Colonic mucosa (tissue), 4 donors: ENCODE measurements at places on chromosomes 13 and 19. TPM values are rescaled to one million over a fixed set of nuclear protein-coding genes. Genes with fewer than 3 reads are reported as not detected.
A peak's percentile ranks its signal among the peaks of the same experiment; 100 is the strongest.

The FAM83E gene
- total RNA-seq = 150 TPM

GRCh38 chr13:54078271-54078870 lies 1049.8 kb downstream of the OLFM4 start:
- no peak for DNase-seq
- H3K4me1 ChIP-seq = no peaks in the 10 kb centered on the region
- H3K27me3 ChIP-seq = no peaks in the 10 kb centered on the region
- no peak overlapping the region for H3K4me3 ChIP-seq
- H3K36me3 ChIP-seq = no peaks in the 10 kb centered on the region

The SMAD9 gene
- total RNA-seq = 7.8 TPM

The IGSF23 gene
- total RNA-seq = not detected

DNA sequence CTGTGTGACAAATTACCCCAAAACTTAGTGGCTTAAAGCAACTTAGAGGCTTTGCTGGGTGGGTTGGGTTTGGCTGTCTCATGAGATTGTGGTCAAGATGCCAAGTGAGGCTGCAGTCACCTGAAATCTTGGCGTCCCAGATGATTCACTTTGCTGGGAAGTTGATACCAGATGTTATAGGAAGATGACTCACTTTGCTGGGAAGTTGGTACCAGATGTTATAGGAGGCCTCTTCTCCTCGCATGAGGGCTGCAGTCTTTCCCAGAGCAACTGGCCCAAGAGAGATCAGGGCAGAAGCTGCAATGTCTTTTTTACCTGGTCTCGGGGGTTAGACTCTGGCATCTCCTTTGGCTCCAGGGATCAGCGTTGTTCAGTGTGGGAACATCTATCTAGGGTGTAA lies 16.8 kb downstream of the TEX29 start:
- no peaks in the 10 kb centered on the region for H3K4me1 ChIP-seq
- no peak for DNase-seq

DNA sequence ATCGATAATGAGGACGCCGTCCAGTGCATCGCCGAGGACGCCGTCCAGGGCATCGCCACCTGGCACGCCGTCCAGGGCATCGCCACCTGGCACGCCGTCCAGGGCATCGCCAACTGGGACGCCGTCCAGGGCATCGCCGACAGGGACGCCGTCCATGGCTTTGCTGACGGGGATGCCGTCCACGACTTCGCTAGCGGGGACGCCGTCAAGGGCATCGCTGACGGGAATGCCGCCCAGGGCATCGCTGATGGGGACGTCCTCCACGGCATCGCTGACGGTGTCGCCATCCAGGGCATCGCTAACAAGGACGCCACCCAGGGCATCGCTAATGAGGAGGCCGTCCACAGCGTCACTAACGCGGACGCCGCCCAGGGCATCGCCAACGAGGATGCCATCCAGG lies 946.5 kb downstream of the TUBA3C start:
- no peaks in the 10 kb centered on the region for H3K36me3 ChIP-seq
- DNase-seq = no peak

- no peak for DNase-seq
- no peaks in the 10 kb centered on the region for H3K36me3 ChIP-seq
- no peak overlapping the region for H3K27ac ChIP-seq
- no peak overlapping the region for H3K4me3 ChIP-seq
- no peaks in the 10 kb centered on the region for H3K27me3 ChIP-seq
- H3K4me1 ChIP-seq = peaks cover 3% of the 10 kb centered on the region
These were observed 828 bp upstream of the PBX4 start for GRCh38 chr19:19619181-19619848.

GRCh38 chr13:93296584-93296983 lies 70.0 kb downstream of the GPC6 start:
- H3K36me3 ChIP-seq = no peaks in the 10 kb centered on the region
- H3K27me3 ChIP-seq = no peaks in the 10 kb centered on the region
- H3K4me3 ChIP-seq = no peak overlapping the region
- no peaks in the 10 kb centered on the region for H3K4me1 ChIP-seq
- DNase-seq = no peak

GRCh38 chr13:40126306-40127085 lies 471.0 kb downstream of the COG6 start:
- no peaks in the 10 kb centered on the region for H3K4me1 ChIP-seq
- no peak for DNase-seq
- no peaks in the 10 kb centered on the region for H3K36me3 ChIP-seq
- no peak overlapping the region for H3K27ac ChIP-seq
- no peaks in the 10 kb centered on the region for H3K27me3 ChIP-seq
- no peak overlapping the region for H3K4me3 ChIP-seq

GRCh38 chr19:40752257-40752781 lies 1.3 kb downstream of the SNRPA start:
- H3K27ac ChIP-seq = peak overlapping the region; percentile 88
- H3K36me3 ChIP-seq = no peaks in the 10 kb centered on the region
- H3K4me1 ChIP-seq = peaks cover 14% of the 10 kb centered on the region
- H3K4me3 ChIP-seq = peak overlapping the region; percentile 51

GRCh38 chr13:105207572-105208293 lies 1327.7 kb downstream of the EFNB2 start:
- H3K4me1 ChIP-seq = no peaks in the 10 kb centered on the region
- H3K4me3 ChIP-seq = no peak overlapping the region
- H3K36me3 ChIP-seq = no peaks in the 10 kb centered on the region
- H3K27me3 ChIP-seq = no peaks in the 10 kb centered on the region

GRCh38 chr19:39847525-39847924 lies 1.3 kb upstream of the FBL start:
- DNase-seq = no peak
- H3K27me3 ChIP-seq = no peaks in the 10 kb centered on the region
- peaks cover 13% of the 10 kb centered on the region for H3K4me1 ChIP-seq
- no peak overlapping the region for H3K27ac ChIP-seq

The OR1M1 gene
- not detected for total RNA-seq

- no peaks in the 10 kb centered on the region for H3K4me1 ChIP-seq
- H3K27me3 ChIP-seq = no peaks in the 10 kb centered on the region
- no peak overlapping the region for H3K4me3 ChIP-seq
These were observed 317.0 kb downstream of the ENOX1 start for GRCh38 chr13:43469791-43470190.

- H3K4me3 ChIP-seq = no peak overlapping the region
- DNase-seq = peak; percentile 31
- no peaks in the 10 kb centered on the region for H3K36me3 ChIP-seq
- no peak overlapping the region for H3K27ac ChIP-seq
These were observed 394.3 kb downstream of the FOXO1 start for GRCh38 chr13:40271931-40272775.

DNA sequence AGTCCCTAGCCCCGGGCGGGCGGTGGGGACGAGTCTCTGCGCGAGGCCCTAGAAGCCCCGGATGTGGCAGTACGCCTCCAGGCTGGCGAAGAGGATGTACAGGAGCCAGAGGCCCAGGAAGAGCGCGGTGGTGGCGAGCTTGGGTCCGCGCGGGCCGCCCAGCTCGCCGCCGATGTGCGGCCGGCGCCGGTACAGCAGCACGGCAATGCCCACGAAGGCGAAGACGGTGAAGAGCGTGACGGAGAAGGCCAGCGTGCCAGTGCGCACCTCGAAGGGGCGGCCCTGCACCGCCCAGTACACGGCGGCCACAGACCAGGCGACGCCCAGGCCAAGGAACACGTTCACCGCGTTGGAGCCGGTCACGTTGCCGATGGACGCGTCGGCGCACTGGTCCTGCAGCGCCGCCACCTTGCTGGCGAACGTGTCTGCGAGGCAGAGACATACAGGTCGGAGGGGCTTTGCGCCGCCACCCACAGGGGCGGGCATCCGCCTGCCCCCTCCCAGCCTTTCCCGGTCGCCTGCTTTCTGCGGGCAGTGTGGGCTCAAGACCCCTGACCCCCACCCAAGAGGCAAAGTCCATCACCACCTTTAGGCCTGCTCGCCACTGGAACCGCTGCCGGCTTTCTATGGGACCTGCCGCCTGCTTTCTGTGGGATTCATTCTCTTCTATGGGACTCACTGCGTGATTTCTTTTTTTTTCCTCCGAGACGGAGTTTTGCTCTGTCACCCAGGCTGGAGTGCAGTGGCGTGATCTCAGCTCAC lies 10.9 kb upstream of the MEIS3 start:
- H3K36me3 ChIP-seq = no peaks in the 10 kb centered on the region
- peaks cover 8% of the 10 kb centered on the region for H3K4me1 ChIP-seq
- peak overlapping the region; percentile 5 for H3K4me3 ChIP-seq
- H3K27me3 ChIP-seq = peaks cover 8% of the 10 kb centered on the region

The PRRG2 gene
- total RNA-seq = 16.2 TPM

The KLK2 gene
- total RNA-seq = not detected

The PRSS57 gene
- total RNA-seq = not detected

The SPPL2B gene
- total RNA-seq = 206 TPM

DNA sequence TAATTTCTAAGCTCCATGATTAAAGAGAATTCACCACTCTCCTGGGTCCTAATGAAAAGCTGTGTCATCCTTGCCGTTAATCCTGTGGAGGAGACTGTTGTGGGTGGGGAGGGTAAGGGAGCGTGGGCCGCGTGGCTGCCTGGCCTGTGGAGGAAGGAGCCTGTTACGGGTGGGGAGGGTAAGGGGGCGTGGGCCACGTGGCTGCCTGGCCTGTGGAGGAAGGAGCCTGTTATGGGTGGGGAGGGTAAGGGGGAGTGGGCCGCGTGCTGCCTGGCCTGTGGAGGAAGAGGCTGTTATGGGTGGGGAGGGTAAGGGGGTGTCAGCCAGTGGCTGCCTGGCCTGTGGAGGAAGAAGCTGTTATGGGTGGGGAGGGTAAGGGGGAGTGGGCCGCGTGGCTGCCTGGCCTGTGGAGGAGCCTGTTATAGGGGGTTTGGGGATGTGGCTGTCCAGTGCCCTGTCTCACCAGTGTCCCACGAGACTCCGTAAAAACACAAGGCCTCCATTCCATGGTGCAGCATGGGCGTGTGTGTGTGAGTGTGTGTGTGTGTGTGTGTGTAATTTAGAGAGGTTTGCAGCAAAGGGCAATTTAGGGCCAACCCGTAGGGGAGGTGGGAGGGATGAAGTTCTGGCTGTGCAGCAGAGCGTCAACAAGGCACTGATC lies 15.6 kb upstream of the DCUN1D2 start:
- no peaks in the 10 kb centered on the region for H3K4me1 ChIP-seq
- H3K4me3 ChIP-seq = no peak overlapping the region
- no peak for DNase-seq
- H3K27me3 ChIP-seq = no peaks in the 10 kb centered on the region

DNA sequence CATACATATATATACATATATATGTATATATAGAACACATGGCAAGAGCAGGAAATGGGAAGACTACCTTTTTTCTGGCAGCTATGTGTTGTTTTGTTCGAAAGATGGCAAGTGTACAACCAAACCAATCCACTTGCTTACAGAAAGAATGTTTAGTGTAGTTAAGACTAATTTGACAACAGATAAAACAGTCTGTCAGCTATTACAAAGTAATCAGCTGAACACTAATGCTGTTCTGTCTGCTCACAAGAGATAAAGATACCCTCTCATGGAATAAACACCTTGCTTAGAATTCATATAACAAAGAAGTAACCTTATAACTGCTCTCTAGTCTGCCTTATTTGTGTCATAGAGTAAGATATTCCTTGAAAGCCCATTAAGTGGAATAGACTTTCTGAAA lies 858 bp upstream of the KCNRG start:
- H3K27me3 ChIP-seq = no peaks in the 10 kb centered on the region
- H3K36me3 ChIP-seq = peaks cover 6% of the 10 kb centered on the region
- H3K4me3 ChIP-seq = no peak overlapping the region
- DNase-seq = no peak
- H3K4me1 ChIP-seq = no peaks in the 10 kb centered on the region

The TRPC4 gene
- total RNA-seq = 0.66 TPM

The MCF2L gene
- 88.3 TPM for total RNA-seq

The PSG5 gene
- not detected for total RNA-seq

DNA sequence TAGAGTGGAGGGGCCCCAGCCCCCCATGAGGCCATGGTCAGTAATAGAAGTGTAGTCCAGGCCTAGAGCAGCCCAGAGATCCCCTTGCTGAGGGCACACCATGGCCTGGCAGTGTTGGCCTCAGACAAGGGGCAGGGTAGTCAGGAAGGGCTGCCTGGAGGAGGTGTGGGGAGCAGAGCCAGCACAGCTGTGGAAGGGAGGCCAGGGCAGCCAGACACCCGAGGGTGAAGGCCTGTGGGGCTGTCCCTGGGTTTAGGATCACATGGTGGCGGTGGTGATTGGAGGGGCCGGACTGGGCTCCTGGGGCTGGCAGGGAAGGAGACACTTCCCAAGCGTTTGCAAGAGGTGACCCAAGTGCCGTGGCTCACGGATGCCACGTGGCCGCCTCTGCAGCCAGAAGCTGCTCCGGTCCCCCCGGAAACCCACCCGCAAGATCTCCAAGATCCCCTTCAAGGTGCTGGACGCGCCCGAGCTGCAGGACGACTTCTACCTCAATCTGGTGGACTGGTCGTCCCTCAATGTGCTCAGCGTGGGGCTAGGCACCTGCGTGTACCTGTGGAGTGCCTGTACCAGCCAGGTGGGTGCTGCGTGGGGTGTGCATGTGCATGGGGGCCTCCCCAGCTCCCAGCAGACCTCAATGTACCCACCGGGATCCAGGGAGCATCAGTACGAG lies 11.6 kb upstream of the TEKTIP1 start:
- H3K27me3 ChIP-seq = no peaks in the 10 kb centered on the region
- no peak for DNase-seq
- no peak overlapping the region for H3K27ac ChIP-seq
- peaks cover 32% of the 10 kb centered on the region for H3K36me3 ChIP-seq

GRCh38 chr19:7830272-7830771 lies 304 bp downstream of the EVI5L start:
- no peaks in the 10 kb centered on the region for H3K36me3 ChIP-seq
- H3K27ac ChIP-seq = no peak overlapping the region
- no peaks in the 10 kb centered on the region for H3K27me3 ChIP-seq
- H3K4me1 ChIP-seq = no peaks in the 10 kb centered on the region
- peak; percentile 32 for DNase-seq

The ANGPTL8 gene
- total RNA-seq = not detected

DNA sequence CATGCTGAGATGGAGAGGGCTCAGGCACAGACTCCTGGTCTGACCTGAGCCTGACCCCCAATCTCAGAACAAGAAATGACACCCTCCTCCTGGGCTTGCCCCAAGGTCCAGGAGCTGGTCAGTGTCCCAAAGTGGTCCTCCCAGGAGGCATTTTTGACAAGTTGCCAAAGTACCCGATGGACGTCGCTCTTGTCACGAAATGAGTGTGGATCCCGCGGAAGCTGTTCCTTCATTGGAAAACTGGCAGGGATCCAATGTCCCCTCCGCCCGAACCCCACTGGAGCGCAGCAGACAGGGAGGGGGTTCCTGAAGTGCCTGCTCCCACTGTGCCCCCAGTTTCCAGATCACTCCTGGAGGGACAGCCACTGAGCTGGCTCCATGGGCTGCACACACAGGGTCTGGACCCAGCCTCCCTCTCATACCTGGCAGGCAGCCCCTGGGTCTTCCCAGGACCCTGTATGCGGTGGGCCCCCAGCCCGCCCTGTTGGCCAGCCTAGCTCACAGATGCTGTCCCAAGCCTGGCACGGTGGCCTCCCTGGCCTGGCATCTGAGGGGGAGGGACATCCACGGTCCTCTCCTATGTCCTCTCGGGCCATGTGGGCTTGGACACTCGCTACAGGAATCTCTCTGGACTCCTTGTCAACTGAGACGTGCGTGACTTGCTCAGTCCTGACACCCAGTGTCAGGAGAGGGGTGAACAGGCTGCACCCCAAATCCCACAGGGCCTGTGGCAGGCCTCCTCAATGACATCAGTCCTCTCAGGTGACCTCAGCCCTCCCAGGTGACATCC lies 12.8 kb upstream of the ZNF14 start:
- H3K36me3 ChIP-seq = no peaks in the 10 kb centered on the region
- H3K27ac ChIP-seq = no peak overlapping the region
- H3K4me1 ChIP-seq = no peaks in the 10 kb centered on the region
- no peaks in the 10 kb centered on the region for H3K27me3 ChIP-seq
- no peak for DNase-seq

The MISP gene
- 285 TPM for total RNA-seq

GRCh38 chr19:2246801-2247361 lies 2.2 kb upstream of the AMH start:
- peaks cover 15% of the 10 kb centered on the region for H3K36me3 ChIP-seq
- H3K27me3 ChIP-seq = peaks cover 26% of the 10 kb centered on the region
- DNase-seq = no peak
- peaks cover 9% of the 10 kb centered on the region for H3K4me1 ChIP-seq
